Kidney tubule cell (primary cell): ENCODE measurements at places on chromosomes 16 and 17.

DNA sequence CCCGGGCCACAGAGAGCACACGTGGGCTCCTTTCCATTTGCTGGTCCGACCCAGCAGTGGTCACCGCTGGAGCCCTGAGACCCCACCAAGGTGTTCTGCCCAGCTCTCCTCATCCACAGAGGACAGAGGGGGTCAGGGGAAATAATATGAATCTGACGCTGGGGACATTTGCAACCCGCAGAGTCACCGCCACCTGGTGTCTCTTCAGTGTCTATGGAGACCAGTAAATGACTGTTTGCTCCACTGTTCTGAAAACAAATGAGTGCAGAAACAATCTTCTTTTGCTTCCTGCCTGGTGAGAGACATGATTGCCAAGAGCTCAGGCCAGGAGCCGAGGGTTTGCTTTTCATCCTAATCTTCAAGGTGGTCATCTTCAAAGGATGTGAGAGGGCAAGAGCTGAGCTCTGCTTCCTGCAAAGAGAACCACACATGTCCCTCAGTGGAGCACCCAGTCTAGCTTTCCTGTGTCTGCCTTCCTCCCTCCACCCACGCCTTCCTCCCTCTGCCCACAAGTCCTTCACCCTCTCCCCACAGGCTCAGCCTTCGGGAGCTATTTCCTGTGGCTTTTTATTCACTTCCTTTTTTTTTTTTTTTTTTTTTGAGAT, 14.7 kb upstream of the KLHDC4 start:
- peak; percentile 47 for DNase-seq

GRCh38 chr17:79872762-79873161, 33.5 kb upstream of the CBX4 start:
- DNase-seq = no peak

DNA sequence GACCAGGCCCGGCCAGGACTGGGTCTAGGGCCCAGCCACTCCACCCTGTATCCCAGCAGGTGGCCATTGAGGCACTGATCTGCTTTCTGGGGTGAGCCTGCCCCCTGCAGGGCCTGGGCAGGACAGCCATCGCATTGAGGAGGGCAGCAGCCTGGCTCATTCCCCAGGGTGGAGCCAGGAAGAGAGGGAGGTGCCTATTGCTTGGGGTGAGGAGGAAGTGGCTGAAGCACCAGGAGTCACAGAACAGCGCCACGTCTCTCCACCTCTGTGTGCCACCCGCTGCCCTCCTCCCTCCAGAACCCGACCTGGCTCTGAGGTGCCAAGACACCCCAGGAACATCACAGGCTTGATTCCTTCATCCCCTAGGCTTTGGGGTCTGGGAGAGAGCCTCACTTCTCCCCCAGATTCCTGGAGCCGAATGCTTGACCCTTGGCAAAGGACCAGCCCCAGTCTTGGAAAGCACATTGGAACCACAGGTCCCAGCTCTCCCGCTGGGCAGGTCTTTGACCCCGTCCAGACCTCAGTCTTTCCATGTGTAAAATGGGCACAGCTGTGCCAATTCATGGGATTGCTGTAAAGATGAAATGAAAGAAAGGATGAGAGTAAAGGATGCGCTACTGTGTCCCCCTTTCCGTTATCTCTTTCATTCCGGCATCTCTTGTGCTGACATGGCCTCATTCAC, 7.2 kb upstream of the KRT36 start:
- DNase-seq = peak; percentile 96

- DNase-seq = no peak
Measured at GRCh38 chr16:90002759-90003158, 16.5 kb downstream of the DBNDD1 start.

GRCh38 chr17:59371416-59372100, 40.1 kb downstream of the YPEL2 start:
- peak; percentile 54 for DNase-seq

DNA sequence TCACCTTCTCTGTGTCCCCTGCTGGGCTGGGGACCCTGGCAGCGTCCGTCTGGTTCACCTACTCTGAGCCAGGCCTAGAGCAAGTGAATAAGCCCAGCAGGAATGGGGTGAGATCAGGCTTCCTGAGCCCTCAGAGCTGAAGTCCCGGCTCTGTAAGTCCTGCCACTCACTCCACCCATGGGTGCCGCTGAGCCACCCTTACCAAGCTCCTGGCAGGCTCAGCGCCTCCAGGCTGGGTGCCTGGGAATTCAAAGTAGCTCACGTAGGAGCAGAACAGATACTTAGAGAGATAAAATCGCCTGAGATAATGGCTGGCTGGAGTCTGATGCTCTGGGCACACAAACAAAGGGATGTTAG, 9.8 kb upstream of the LASP1NB start:
- no peak for DNase-seq

DNA sequence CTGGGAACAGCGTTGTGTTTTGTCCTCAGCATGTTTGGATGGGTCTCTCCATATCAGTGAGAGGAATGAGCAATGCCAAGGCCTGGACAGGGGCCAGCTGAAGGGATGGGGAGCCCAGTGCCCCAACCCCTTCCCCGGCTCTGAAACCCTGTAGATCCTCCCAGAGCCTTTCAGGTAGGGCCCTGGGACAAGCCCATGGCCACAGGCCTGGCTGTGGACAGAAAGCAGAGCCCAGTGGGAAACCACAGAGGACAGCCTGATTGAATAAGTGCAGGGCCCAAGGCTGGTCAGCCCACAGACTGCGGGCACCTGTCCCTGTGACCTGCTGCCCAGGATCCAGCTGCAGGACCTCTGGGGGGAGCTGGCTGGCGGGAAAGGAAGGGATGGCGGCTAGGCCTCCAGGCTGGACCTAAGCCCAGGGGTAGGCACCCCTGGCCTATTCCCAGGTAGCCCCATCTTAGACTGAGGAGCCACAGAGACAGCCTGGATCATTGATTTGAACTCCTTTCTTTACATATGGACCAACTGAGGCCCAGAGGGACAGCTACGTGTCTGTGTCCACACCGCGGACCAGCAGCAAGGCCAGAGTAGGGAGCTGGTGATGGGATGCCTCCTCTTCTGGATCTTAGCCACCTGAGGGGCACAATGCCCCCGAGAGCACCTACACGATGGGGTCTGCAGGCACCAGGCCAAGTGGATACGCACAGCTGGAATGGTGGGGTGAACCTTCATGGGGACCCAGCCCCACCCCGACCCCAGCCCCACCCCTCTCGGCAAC, 1.3 kb downstream of the CCDC102A start:
- DNase-seq = no peak

GRCh38 chr17:67619555-67619954, 98.2 kb upstream of the NOL11 start:
- DNase-seq = no peak

- DNase-seq = peak; percentile 47
Measured at GRCh38 chr16:72983241-72983640, 64.7 kb downstream of the ZFHX3 start.

DNA sequence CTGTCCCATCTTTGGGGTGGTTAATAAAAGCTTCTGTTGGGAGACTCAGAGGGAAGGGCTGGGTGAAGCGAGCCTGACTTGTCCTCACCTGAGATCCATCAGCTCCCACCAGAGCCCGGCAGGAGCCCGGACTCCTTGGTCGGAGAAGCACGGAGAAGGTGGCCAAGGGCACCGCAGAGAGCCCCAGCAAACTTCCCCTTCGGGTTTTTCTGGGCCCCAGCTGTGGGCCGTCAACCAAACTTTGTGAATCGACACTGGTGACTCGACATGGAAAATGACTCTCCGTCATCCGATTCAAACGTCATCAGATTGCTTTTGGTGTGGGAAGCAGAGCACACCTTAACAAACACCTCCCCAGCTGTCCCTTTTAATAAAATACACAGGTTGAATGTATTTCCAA, 21.4 kb downstream of the ENPP7 start:
- no peak for DNase-seq

GRCh38 chr17:49907279-49907678, 59.4 kb upstream of the TAC4 start:
- no peak for DNase-seq

GRCh38 chr17:61627658-61628057, 36.6 kb upstream of the NACA2 start:
- no peak for DNase-seq

GRCh38 chr16:27238591-27238990, 30.0 kb downstream of the NSMCE1 start:
- no peak for DNase-seq

DNA sequence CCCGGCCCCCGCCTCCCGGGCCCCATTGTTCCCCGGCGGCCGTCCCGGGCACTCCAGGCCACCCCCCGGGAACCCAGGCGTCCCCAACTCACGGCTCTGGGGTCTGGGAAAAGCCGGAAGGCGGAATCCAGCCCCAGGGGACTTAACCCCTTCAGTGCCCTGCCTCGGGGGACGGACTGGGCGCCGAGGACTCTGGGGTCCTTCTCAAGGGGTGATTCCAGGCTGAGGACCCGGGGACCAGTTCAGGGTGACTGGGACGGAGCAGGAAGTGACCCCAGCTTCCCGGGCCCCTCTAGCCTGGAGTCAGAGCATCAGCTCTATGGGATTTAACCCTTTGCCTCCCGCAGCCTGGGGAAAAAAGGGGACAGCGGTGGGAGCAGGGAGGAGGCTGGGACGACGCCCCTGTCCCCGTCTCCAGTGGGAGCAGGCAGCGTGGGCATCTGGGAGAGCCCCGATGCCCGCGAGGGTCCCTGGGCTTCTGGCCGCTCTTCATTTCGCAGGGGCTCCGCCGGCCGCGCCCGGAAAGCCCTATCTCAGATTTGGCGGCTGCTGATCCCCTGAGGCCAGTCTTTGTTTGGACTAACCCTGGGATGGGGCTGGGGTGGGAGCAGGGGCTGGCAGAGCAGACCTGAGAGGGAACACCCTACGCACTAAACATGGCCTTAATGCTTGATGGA, at the start of gene ZNF629:
Gene ZNF629, minus strand, starts transcription at position 270 of the 677 bp plus-strand sequence. CDS start 2,723 bp downstream, outside the sequence.
- peak; percentile 69 for DNase-seq

DNA sequence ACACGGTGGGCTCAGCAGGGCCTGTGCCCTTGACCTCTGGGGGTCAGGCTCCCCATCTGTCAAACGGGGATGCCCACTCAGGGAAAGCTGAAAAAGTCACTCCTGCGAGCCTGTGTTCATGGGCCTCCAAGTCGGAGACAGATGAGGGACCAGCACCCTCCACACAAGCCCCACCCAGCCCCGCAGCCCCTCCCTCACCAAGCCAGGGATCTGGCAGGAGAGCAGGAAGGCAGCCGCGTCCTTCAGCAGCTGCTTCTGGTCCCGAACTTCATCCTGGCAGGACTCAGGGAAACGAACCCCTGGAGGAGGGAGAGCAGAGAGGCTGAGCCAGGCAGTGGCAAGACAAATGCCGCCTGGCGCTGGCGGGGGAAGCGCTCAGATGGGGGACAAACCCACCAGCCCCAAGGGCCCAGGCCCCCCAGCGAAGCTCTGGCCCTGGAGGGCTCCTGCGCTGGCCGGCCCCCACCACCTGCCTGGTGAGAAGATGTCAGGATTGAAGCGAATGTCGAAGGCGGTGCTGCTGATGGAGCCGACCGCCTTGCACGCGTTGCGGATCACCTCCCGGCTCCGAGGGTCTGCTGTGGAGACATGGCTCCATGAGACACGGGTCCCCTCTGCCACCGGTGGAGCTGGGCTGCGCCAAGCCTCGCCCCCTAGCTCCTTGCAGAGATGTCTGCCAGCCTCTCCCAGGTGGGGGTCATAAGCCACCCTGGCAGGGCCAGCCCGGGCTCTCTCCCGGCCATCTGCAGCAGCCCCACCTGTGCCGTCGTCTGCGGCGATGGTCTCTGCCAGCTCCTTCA, 15.4 kb downstream of the CLUH start:
- no peak for DNase-seq

DNA sequence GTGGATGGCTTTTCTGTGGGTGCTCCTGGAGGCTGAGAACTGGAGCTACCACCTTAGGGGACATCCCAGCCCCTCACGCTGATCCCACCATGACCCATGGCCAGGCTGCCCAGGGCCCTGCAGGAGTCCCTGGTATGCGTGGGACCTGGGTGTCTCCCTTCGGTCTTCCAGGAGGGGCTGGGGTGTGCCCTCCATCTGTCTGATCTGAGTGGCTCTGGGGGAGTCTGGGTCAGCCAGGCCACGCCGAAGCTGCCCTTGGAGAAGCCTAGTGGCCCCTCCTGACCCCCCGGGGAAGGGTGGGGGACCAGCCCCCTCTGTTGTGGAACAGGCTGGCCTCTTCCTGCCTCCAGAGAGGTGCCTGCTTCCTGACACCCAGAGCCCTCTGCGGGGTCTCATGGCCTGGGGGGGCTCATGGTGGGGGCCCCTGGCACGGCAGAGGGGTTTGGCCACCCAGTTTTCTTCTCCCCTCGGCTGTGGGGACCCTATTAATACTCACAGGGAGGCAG, 10.7 kb downstream of the BAIAP2 start:
- DNase-seq = no peak
